ENCODE measurements at places on chromosomes 4 and X.

GRCh38 chr4:40316782-40317635 is 18.1 kb upstream of the CHRNA9 start:
- no peak for DNase-seq

GRCh38 chr4:77473509-77473908 is 132.1 kb upstream of the CXCL13 start:
- DNase-seq = no peak

DNA sequence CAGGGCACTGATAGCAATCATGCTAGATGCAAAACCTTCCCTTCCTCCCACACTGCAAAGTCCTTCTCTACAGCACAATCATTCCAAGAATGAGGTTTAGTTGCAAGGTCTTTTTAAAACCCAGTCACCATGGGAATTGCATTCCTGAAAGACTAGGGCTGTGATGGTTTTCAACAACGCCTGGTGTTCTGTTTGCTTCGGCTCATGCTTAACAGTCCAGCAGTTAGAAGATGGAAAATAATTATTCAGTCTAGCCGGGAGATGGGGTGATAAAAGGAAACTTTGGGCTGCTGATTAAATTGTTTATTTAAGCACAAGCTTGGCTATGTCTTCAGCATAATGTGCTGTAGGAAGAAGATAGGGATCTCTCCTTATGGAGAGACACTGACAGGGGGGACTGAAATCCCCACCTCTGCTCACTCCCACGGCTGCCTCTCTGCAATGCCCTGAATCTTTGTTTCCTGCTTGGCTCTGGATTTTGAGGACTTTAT is 211.4 kb downstream of the MID1IP1 start:
- no peak for DNase-seq

DNA sequence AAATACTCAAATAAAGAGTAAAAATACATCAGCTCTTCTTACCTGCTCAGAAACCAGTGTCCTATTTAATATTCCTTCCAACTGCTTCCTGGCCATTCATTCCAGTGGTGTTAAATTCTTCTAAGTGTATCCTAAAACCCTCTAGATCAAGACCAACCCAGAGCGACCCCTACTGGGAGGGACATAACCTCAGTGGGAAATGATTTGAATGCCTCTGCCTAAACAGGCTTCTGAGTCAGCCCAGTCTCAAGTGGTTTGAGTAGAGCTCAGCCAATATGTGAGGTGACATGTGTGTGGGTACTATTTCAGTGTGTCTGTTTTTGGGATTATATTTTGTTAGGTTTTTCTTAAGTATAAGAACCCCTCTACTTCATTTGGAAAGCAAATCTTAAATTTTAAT is 133.6 kb upstream of the ARHGEF9 start:
- DNase-seq = no peak

DNA sequence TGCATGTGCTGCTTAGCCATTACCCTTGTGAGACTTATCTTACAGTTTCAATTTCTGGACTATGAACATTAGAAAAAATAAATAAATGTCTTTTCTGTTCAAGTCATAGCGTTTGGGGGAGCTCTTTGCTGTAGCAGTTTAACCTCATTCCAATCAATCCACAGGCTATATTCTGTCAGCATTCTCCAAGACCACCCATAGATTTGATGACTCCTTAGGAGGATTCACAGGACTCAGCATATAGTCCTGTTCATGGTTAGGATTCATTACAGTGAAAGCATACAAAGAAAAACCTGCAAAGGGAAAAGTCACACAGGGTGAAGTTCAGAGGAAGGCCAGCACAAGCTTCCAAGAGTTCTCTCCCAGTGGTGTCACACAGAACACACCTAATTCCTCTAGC is 180.5 kb downstream of the ADAMTS3 start:
- DNase-seq = no peak
